ENCODE measurements at places on chromosomes 5 and 9.

- no peaks in the 10 kb centered on the region for H3K36me3 ChIP-seq
- no peaks in the 10 kb centered on the region for H3K4me1 ChIP-seq
- no peaks in the 10 kb centered on the region for H3K27me3 ChIP-seq
- H3K27ac ChIP-seq = no peak overlapping the region
- DNase-seq = no peak
Measured at GRCh38 chr5:88119535-88120125, 149.0 kb downstream of the TMEM161B start.

GRCh38 chr9:76667521-76667957 lies 96.7 kb upstream of the PCA3 start:
- H3K4me1 ChIP-seq = no peaks in the 10 kb centered on the region
- H3K36me3 ChIP-seq = no peaks in the 10 kb centered on the region
- H3K27me3 ChIP-seq = no peaks in the 10 kb centered on the region
- no peak for DNase-seq
- no peak overlapping the region for H3K4me3 ChIP-seq

DNA sequence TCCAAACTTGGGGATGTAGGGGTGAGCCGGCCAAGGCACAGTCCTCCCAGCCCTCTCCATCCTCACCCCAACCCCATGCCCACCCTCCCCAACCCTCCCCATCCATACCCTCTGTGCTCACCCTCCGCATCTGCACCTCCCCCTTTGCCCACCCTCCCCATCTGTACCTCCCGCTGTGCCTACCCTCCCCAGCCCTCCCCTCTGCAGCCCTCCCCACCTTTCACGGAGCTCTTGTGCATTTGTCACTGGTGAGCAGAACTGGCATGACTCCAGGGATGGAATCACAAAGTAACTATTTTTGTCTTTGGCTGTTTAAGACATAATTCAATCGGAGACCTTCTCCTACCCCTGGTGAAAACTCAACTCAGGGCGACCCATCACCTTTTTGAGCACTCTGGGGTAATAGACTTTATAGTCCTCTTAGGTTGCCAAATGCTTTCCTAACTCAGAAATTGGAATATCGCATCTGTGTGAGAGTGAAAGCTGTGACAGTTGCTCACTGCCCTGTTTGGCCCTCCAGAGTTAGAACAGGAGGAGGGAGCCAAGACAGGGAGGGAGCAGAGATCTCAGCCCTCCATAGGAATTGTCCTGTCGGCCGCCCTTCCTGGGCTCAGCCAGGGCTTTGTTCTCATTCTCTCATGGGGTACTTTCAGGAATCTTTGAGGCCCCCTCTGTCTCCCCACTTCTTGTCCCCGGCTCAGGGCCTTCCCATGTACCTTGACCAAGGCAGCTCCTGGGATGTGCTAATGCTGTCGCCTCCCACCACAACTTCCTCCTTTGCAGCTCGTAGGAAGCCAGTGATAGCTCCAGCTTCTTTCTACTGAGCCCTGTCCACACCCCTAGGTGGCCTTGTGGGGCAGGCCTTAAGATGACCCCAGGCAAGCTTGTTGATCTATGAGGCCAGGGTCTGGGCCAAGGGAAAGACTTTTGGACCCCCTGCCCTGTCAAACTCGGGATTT lies 36.2 kb downstream of the OTULIN start:
- no peak for DNase-seq
- peaks cover 5% of the 10 kb centered on the region for H3K4me1 ChIP-seq
- H3K4me3 ChIP-seq = no peak overlapping the region
- H3K36me3 ChIP-seq = peaks cover 68% of the 10 kb centered on the region
- H3K27me3 ChIP-seq = no peaks in the 10 kb centered on the region
- H3K27ac ChIP-seq = no peak overlapping the region

- no peak overlapping the region for H3K27ac ChIP-seq
- no peaks in the 10 kb centered on the region for H3K27me3 ChIP-seq
- DNase-seq = no peak
- H3K4me1 ChIP-seq = no peaks in the 10 kb centered on the region
- H3K36me3 ChIP-seq = no peaks in the 10 kb centered on the region
Measured at GRCh38 chr5:152309926-152310450, 95.1 kb downstream of the NMUR2 start.

GRCh38 chr5:151906246-151906645 lies 18.4 kb downstream of the GLRA1 start:
- no peak overlapping the region for H3K4me3 ChIP-seq
- DNase-seq = no peak
- H3K36me3 ChIP-seq = no peaks in the 10 kb centered on the region
- peaks cover 11% of the 10 kb centered on the region for H3K4me1 ChIP-seq
- no peak overlapping the region for H3K27ac ChIP-seq

- DNase-seq = peak; percentile 65
- H3K36me3 ChIP-seq = peaks cover 9% of the 10 kb centered on the region
- no peaks in the 10 kb centered on the region for H3K27me3 ChIP-seq
Measured at GRCh38 chr5:179792612-179793467, 946 bp upstream of the LTC4S start.

- no peak overlapping the region for H3K27ac ChIP-seq
- H3K4me1 ChIP-seq = no peaks in the 10 kb centered on the region
- no peaks in the 10 kb centered on the region for H3K36me3 ChIP-seq
- no peak overlapping the region for H3K4me3 ChIP-seq
- no peak for DNase-seq
- no peaks in the 10 kb centered on the region for H3K27me3 ChIP-seq
Measured at GRCh38 chr5:5751987-5752386, 329.5 kb downstream of the ICE1 start.

GRCh38 chr9:27426511-27427271 lies 97.4 kb upstream of the IFNK start:
- H3K27me3 ChIP-seq = no peaks in the 10 kb centered on the region
- peaks cover 1% of the 10 kb centered on the region for H3K4me1 ChIP-seq
- no peak overlapping the region for H3K27ac ChIP-seq
- H3K4me3 ChIP-seq = no peak overlapping the region
- H3K36me3 ChIP-seq = no peaks in the 10 kb centered on the region

GRCh38 chr9:9973062-9973461 lies 639.7 kb downstream of the PTPRD start:
- H3K4me1 ChIP-seq = no peaks in the 10 kb centered on the region
- H3K27ac ChIP-seq = no peak overlapping the region
- no peaks in the 10 kb centered on the region for H3K36me3 ChIP-seq
- no peak for DNase-seq
- no peak overlapping the region for H3K4me3 ChIP-seq

- no peaks in the 10 kb centered on the region for H3K27me3 ChIP-seq
- H3K36me3 ChIP-seq = peaks cover 3% of the 10 kb centered on the region
- H3K27ac ChIP-seq = no peak overlapping the region
- DNase-seq = no peak
- H3K4me1 ChIP-seq = no peaks in the 10 kb centered on the region
Measured at GRCh38 chr9:112094948-112095681, 80.0 kb downstream of the SUSD1 start.

- no peak overlapping the region for H3K4me3 ChIP-seq
- no peak for DNase-seq
- no peaks in the 10 kb centered on the region for H3K27me3 ChIP-seq
- no peaks in the 10 kb centered on the region for H3K36me3 ChIP-seq
Measured at GRCh38 chr5:56388229-56388985, 155.3 kb upstream of the ANKRD55 start.

Data from lower lobe of right lung (tissue), 2 donors.